Body of pancreas (tissue), 4 donors: ENCODE measurements at places on chromosomes 12 and 14.

GRCh38 chr12:55972911-55973598 lies 823 bp upstream of the RAB5B start:
- no peak for DNase-seq

GRCh38 chr12:93736640-93737178 lies 59.5 kb downstream of the CRADD start:
- DNase-seq, result no peak

DNA sequence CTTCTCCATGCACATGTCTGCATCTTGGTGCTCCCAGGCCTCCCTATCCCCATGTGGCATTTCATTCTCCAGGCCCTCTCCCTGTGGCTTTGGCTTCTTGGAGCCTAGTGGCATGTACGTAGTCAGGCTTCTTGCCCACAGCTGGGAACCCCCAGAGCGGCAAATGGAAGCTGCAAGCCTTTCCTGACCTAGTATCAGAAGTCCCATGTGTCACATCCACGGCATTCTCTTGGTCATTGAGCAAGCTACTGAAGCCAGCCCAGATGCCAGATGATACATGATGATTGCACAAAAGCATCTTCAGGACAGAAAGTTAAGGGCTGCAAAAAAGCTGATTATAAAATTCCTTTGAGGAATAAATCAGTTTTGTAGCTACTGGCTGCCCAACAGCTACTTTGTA lies 154.9 kb downstream of the PELI2 start:
- DNase-seq, result no peak

DNA sequence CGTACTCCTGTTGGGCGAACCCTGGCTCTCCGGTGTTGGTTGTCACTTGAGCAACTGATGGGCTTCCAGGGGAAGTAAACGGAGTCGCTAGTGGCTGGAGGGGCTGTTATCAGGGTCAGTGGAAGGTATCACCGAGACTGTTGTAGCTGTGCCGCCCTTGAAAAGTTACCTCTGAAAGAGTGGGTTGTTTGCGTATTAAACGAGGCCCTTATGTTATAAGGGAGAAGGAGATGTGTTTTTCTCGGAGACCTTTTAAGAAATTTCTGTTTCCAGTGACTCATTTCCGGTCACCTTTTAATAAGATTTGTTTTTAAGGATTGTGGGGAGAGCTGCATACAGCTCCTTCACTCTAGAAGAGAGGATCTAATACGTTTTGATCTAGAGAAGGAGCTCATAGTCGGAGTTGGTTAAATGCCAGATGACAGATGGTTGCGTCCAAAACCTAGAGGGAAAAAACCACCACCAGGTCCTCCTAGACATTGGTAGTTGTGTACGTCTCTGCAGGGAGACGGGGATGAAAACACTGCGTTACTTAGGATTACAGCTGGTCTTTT lies 750 bp upstream of the DBX2 start:
- DNase-seq, result no peak

DNA sequence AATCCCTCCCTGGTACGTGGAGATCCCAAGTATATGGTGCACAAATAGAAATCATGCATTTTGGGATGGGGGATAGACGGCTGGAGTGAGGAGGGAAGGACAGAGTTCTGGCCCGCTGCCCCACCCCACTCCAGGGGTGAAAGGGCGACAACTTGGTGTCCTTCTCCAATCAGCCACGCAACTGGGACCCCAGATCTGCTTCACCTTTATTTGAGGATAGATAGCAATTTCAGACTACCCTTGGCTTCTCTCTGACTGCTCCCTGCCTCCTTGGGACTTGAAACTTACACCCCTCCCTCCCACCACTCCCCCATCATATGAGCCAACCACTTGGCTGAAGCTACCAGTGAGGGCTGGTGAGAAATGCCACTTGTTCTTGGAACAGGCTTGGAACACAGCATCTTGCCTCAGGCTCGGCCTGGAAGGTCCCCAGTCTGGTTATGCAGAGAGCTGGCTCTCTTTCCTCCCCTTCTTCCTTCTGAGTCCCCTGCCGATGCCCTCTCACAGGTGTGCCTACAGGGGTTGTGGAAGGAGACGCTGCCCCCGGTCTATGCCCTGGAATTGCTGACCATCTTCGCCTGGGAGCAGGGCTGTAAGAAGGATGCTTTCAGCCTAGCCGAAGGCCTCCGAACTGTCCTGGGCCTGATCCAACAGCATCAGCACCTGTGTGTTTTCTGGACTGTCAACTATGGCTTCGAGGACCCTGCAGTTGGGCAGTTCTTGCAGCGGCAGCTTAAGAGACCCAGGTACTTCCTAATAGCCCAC lies 8.1 kb downstream of the OAS3 start:
- DNase-seq, result no peak

DNA sequence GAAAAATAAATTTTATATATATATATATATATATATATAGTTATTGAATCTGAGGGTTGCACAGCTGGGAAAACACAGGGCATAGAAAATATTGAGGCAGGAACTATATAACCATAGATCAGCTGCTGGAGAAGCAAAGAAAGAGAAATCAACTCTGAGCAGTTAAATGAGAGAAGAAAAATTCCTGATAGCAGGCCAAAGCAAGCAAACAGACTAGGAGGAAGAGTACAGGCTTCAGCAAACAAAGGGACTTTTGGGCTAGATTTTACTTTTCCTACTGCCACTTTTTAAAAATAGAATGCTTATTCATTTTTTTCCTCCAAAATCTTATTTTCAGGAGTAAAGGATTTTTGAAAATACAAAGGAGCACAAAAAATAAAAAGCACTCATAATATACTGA lies 216.0 kb upstream of the PRKD1 start:
- no peak for DNase-seq

DNA sequence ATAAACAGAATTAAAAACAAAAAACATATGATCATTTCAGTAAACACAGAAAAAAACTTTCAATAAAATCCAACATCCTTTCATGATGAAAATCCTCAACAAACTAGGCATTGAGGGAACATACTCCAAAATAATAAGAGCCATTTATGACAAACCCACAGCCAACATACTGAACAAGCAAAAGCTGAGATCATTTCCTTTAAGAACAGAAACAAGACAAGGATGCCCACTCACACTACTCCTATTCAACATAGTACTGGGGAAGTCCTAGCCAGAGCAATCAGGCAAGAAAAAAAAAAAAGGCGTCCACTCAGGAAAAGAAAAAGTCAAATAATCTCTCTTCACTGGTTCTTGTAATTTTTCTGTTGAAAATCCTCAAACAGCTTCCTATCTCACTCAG lies 30.1 kb downstream of the MRPL42 start:
- DNase-seq, result no peak

DNA sequence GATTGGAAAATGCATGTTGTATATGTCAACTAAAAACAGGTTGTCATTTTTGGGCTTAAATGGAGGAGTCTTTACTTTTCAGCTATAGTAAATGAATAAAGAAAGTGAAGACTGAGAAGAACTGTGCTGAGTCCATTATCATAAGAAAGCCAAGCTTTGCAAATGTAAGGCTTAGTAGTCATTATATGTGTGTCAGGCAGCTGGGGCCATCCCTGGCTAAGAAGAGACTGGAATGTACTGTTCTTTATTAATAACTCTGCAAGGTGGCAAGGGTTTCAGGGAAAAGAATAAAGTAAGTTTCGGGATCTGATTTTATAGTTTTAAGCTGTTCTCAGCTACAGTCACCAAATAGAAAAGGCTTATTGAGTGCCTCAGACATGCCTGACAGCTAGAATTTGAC lies 48.7 kb downstream of the SRGAP1 start:
- DNase-seq, result no peak

- no peak for DNase-seq
Observed at GRCh38 chr12:20237091-20237490, 131.2 kb upstream of the PDE3A start.

GRCh38 chr14:94690896-94691659 lies 78.8 kb downstream of the GSC start:
- DNase-seq, result no peak

DNA sequence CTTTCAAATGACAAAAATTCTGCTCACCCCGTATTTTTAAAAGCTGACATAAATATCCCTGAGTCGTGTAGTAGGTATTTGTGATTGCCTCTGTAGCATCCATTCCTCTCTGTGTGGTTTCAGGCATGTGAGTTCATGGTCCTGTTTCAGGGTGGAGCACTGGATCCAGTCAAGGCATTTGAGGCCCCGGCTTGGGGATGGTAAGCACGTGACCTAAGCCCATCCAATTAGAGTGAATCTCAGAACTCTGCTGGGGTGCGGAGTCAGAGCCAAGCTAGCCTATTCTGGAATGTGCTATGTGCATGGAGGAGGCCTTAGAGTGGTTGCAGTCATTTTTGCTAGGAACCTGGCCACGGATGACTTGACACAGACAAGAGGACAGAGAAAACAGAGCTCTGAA lies 4.3 kb upstream of the CSRP2 start:
- no peak for DNase-seq

- DNase-seq, result no peak
Observed at GRCh38 chr12:19428246-19428645, 11.0 kb upstream of the AEBP2 start.

DNA sequence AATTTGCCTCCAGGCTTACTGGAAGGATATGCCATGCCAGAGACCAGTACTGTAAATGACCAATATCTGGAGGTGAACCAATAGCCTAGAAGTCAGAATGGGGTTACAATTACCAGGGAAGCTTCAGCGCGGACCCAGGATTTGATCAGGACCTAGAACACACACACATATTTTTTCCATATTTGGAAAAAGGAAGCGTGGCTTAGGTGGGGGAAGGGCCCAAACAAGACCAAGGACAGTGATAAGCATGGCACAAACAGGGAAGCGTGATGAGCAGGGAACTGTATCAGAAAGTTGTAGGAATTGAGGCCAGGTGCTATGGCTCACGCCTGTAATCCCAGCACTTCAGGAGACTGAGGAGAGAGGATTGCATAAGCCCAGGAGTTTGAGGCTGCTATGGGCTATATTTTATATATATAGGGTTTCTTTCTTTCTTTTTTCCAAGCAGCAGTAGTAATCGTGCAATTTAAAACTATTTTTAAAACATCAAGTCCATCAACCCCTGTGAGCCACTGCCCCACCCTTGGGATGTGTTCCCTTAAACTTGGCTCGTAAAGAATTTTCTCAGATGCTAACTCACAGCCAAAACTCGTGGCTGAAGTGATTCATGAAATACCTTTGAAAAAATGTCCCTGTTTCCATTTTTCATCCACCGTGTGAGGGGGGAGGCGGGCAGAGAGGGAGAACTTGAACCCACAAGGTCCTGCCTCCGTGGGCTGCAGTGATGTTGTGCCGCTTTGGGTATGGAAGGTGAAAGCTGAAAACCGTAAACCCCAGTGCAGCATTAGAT lies 16.7 kb downstream of the HRK start:
- no peak for DNase-seq

DNA sequence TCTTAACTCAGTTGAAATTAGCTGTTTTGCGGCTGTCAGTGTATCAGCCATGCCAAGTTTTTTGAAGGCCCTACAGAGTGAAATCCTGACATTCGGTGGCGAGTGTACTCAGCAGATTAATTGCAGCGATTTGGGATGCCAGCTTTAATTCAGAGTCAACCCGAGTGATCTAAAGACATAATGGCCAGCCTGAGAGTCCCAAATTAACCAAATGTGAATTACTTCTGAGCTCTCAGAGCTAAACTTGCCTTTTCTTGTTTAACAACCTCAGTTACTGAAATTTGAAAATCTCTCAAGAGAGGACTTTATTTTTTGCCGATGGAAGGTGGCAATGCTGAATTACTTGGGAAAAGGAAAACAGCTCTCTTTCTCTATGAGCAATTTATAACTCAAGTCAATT lies 148.5 kb downstream of the GLT1D1 start:
- no peak for DNase-seq

GRCh38 chr14:61319706-61320105 lies 1.7 kb upstream of the PRKCH start:
- no peak for DNase-seq

GRCh38 chr12:31214626-31215517 lies 111.1 kb downstream of the SINHCAF start:
- DNase-seq, result no peak

DNA sequence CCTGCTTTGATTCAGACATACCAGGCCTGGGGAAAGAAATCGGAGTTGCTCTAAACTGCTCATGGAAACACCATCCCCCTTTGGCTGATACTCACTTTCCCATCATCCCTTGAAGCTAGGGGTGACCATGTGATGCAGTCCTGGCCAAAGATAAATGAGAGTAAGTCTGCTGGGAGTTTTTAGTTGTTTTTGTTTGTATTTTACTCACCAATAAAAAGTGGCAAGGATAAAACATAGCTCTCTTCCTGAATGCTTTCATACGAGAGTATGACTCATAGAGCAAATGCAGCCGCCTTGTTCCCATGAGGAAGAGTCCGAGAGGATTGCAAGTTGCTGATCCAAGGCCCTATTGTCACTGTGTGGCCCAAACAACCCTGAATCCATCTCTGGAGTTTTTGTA lies 126.4 kb upstream of the TMEM132C start:
- no peak for DNase-seq

DNA sequence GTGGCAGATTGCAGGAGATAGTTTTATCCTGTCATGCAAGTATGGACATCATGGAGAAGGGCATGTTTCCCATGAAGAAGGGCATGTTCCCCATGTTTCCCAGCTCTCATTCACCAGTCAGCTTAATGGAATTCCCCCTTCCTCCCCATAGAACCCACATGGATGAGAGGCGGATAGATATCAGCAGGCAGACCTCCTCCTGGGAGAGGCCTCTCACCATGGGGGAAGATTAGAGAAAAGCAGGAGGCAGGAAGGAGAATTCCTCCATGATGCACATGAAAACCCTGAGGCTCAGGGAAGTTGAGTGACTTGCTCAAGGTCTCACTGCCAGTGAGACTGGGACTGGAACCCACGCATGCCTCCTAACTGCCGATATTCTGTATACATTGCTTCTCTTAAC lies 92.9 kb upstream of the FOXN3 start:
- DNase-seq, result no peak

DNA sequence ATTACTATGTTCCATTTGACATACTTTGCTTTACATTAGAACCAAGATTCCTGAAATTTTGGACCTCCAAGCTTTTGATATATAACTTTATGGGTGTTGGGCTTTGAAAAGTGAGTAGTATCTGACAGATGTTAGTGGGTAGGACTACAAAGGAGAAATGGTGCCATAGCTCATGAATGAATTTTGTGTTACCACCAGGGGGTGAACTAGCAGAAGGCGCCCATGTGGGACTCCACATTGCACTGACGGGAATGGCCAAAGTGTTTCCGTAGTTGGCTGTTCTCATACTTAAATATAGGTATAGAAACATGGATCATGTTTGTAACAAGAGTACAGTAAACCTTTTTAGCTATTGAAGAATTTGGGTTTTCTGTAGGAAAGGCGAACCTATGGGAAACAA lies 337.5 kb downstream of the FLRT2 start:
- no peak for DNase-seq

DNA sequence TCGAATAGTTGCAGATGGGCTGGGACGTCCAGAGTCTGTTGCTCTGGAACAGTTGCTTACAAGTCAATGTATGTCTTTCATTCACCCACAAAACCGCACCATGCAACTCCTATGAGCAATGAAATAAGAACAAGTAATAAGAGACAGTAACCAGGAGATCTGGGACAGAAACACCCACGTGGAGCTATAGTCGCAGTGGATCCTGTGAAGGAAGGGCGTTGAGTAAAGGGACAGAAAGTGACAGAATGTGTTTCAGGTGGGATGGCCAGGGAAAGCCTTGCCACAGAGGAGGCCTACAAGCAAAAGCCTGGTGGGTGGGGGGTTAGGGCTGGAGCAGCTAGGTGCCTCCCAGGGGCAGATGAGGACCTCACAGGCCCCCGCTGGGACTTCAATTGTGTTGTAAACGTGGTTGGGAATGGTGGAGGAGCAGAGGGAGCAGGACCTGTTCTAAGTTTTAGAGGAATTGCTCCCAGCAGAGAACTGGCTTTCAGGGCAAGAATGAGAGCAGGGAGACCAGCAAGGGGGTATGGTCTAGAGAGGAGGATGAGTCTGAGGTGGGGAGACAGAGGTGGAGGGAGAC lies 86.7 kb upstream of the FZD10 start:
- DNase-seq, result no peak
